ENCODE measurements at places on chromosomes 1 and 21.

- no peak for DNase-seq
These were observed 19.6 kb downstream of the HSF2BP start for GRCh38 chr21:43639470-43640353.

DNA sequence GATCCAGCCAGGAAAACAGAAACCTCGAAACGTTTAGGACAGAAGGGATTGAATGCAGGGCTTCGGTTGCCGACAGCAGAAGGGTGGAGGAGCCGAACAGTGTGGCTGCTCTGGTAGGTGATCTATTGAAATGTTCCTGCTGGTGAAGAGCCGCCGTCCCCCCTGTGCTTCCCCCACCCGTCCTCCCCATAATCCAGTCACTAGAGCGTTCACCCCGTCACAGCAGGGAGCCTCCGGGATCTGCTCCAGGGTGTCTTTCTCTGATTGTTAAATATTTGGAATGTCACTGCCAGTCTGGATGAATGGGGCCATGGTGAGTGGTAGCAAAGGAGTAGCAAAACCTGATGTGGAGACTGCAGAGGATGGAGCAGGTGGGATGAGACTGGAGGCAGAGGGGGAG is 255.1 kb upstream of the CSF3R start:
- DNase-seq, result no peak

- DNase-seq, result no peak
These were observed 35.7 kb upstream of the CDC14A start for GRCh38 chr1:100316622-100317021.

- DNase-seq, result peak; percentile 35
These were observed 35.9 kb upstream of the RASAL2 start for GRCh38 chr1:178057912-178058534.

- DNase-seq, result no peak
These were observed 41.5 kb downstream of the NKAIN1 start for GRCh38 chr1:31198150-31198549.

DNA sequence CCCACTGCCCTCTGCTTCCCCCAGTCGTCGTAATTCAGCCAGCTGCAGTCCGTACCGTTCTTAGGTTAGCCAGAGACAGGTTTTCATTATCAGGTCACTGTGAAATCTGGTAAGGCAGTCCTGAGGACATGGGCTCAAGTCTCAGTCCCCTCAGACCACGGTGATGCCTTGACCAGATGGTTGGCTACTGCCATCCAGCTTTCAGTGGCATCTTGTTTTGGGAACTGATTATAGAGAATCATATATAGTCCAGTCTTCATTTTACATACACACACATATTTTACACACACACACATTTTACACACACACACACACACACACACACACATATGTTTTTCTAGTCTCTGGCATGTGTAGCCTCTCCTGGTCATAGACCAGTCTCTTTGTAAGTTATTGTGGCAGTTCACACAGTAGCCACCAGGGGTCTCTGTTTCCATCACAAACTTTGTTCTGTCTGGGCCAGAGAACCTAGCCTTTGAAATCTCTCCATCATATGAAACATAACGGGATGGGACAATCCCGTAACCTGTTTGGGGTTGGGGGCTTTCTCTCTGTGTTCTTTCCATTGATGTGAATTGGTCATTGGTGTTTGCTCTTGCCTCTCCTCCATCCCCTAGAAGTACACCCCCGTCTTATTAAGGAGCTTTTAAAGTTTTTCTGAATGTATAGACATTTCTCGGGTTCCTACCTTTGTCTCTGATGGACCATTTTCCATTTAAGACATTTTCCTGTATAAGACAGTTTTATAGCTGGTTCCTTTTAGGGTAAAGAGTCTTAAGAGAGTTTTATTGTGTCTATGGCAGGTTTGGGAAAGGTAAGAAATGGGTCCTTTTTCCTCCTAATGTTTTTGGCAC is 8.4 kb upstream of the IKBKE start:
- DNase-seq, result peak; percentile 90

DNA sequence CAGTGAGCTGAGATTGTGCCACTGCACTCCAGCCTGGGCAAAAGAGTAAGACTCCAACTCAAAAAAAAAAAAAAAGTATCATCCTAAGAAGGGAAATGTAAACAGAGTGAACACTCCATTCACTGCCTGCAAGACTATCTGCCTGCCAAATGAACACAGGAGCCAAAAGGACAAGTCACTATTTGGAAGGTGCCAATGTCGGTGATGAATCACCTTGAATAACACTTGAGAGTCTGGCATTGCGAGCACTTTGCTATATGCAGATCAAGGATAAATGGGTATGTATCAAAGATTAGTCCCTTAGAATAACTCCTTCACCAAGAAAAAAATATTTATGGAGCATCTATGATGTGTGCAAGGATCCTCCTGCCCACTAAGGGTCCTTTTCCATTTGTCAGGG is 6.6 kb downstream of the UBR4 start:
- no peak for DNase-seq

GRCh38 chr1:65319141-65319540 is 9.8 kb downstream of the DNAJC6 start:
- no peak for DNase-seq

DNA sequence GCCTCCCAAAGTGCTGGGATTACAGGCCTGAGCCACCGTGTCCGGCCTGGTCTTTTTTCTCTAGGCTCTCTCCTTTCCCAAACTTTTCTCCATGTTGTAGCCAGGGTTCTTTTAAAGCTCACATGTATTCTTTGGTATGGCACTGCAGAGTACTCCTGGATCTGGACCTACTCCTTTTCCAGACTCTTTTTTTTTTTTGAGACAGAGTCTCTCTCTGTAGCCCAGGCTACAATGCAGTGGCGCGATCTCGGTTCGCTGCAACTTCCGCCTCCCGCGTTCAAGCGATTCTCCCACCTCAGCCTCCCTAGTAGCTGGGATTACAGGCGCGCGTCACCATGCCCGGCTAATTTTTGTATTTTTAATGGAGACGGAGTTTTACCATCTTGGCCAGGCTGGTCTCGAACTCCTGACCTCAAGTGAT is 602 bp upstream of the MED18 start:
- DNase-seq, result no peak

- peak; percentile 99 for DNase-seq
These were observed 10.9 kb upstream of the BOLA1 start for GRCh38 chr1:149888247-149888998.

GRCh38 chr1:205580923-205581180 is 51.0 kb downstream of the ELK4 start:
- no peak for DNase-seq

GRCh38 chr1:112704934-112705627 is 1.8 kb downstream of the RHOC start:
- peak; percentile 80 for DNase-seq

- no peak for DNase-seq
These were observed 31.5 kb upstream of the MAP10 start for GRCh38 chr1:232773752-232774151.

DNA sequence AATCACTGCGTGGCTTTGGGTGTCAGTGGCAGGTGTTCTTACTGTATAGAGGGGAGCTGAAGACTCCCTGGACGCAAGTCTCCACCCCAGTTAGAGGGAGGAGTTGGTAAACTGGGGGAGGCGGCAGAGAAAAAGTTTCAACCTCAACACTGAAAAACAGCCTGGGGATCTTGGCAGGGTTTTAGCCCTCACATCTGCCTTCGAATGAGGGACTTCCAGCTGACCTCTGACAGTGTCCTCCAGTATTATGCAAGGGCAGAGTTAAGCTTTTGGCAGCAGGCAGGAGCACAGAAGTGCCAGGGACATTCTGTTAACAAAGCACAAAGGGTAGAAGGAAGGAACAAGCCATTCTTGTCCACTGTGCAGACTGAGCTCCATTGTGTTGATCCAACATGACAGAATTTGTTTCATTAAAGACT is 41.2 kb upstream of the RAB4A start:
- peak; percentile 44 for DNase-seq

GRCh38 chr1:67137307-67137753 is 2.6 kb upstream of the C1orf141 start:
- DNase-seq, result peak; percentile 66

GRCh38 chr1:77542813-77543420 is 139.5 kb downstream of the ZZZ3 start:
- no peak for DNase-seq

GRCh38 chr1:225887030-225887314 is 2.0 kb downstream of the LEFTY1 start:
- no peak for DNase-seq

DNA sequence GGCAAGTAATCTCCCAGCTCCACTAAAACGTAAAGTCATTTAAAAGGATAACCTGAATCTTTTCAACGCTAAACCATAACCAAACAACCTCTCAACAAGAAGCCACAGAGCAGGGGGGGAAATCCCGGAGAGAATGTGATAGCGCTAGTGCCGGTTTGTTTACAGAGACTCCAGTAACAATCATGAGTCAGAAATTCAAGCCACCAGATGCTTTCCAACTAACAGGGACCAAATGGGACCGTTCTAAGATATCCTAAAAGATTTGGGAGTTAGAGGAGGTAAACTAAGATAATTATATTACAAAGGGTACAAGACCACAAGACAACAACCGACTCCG is 825 bp downstream of the DCAF8 start:
- peak; percentile 78 for DNase-seq

DNA sequence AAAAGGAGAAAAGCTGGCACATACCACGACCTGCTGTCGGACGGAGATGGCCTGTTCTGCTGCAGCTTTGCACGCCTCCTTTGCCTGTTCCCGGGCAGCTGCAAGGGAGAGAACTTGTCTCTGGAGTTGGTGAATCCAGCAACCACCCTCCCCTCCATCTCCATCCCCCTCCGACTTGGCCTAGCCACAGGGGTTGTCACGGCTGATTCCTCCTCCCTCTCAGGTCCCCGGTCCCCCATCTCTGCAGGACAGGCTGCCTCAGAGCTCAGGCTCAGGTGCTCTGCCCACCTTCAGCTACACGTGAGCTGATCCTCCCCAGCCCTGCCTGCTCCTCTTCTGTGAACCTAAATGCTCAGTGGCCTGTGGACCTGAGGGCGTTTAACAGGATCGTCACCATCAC is 11.1 kb upstream of the SRM start:
- DNase-seq, result no peak

DNA sequence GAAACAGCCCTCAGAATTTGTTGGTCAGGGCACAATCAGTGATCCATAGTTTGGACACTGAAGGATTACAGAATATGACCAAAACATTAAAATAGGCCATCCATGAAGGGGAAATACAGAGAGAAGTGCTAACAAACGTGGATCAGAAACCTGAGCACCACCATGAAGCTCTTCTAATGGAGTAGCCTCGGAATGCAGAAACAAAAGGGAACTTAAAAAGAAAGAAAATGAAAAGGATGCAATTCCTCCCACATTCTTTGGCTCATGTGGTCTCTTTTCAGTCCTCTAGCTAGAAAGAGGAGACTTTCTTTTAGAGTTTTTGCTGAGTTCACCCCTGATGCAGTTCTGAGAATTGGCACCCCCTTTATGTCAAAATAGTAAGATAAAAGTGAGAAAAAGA is 989.8 kb upstream of the B3GALT2 start:
- DNase-seq, result no peak

- DNase-seq, result peak; percentile 60
These were observed 191.1 kb downstream of the TNR start for GRCh38 chr1:175552306-175552705.

DNA sequence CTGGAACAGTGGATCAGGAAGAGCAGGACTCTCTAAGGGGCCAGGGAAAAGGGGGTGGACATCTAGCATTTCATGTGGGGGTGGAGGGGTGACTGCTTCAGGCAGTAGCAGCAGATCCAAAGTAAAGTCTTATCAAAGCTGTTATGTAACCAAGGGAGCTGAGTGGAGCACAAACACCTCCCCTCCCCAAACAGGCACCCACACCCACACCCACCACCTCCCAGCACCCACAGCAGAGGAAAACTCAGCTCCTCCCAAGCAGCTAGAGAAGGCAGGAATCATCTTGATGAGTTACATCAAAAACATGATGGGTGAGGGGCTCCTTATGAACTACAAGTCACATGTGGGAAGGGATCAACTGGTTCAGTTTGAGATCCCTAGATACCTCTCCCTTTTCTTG is 6.0 kb downstream of the DLGAP3 start:
- no peak for DNase-seq

DNA sequence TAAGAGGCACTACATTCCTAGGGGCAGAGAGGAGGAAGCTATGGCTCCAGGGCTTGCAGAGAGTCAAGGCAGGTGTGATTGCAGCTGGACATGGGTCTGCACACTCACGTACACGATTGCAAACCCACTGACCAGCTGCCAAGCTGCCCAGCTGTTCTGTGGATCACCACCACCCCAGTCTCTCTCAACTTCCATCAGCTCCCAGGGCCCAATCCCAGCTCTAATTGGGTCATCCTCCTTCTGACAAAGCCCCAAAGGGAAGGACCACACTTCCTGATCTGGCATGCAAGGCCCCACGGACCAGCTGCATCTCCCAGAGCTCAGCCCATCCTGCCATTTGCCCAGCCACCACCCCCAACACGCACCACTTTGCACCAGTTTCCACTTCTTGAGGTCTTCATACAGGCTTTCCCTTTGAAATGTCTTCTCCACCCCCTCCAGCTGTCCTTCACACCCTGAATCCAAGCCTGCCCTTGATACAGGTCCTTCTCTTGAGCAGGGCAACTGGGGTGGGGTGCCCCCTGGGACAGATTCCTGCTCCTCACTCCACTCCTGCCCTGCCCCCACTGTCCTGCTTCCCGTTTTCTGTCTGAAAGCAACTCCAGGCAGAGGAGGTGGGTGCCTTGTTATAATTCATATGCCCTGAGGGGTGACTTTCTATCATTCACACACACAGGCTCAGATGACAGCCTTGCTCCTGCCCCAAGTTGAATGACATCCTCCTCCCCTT is 179.4 kb upstream of the EDN2 start:
- DNase-seq, result no peak

DNA sequence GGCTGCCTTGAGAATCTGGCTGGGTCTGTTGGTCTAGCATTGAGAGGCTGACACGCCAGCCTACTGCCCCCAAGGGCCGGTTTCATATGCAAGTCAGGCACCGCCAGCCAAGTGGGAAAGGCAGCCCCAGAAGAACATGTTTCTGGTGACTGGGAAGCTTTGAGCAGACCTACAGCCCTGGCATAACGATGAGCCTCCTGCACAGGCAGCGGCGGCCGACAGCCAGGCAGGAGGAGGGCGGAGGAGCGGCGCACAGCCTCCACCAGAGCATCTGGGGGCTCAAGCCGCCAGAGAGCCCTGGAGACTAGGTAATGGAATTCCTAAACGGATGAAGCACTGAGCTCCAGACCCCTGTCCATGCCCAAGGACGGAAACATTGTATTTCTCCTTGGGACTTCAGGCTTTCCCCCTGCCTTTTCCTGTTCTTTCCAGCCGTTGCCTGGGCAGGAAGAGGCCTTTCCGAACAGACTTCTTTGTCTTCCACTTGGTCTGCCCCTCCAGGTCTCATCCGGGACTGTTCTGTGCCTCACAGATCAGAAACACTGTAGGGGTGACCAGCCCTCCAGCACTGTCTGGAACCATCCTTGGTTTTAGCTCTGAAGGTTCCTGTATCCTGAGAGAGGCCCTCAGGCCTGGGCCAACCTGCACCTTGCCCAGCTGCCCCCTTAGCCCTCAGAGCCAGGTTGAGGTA is 59.5 kb downstream of the IRF2BP2 start:
- DNase-seq, result no peak

DNA sequence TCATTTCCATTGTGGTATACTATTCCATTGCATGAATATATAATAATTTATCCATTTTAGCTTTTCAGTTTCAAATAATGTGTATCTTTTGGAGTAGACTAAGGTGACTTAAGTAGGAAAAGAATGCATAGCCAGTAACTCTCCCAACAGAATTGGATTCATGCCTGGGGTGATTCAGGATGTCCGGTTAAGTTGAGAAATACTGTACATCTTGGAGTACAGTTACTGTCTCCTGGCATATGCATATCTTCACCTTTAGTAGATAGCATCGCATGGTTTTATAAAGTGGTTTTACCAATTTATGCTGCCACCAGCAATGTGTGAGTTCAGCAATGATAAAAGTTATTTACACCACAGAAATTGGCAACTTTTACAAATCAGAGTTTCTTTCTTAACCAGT is 18.6 kb upstream of the SLC6A9 start:
- DNase-seq, result no peak
